ENCODE measurements at places on chromosomes 6 and 20.

GRCh38 chr6:54541541-54541940, 233.3 kb downstream of the TINAG start:
- DNase-seq, result no peak

DNA sequence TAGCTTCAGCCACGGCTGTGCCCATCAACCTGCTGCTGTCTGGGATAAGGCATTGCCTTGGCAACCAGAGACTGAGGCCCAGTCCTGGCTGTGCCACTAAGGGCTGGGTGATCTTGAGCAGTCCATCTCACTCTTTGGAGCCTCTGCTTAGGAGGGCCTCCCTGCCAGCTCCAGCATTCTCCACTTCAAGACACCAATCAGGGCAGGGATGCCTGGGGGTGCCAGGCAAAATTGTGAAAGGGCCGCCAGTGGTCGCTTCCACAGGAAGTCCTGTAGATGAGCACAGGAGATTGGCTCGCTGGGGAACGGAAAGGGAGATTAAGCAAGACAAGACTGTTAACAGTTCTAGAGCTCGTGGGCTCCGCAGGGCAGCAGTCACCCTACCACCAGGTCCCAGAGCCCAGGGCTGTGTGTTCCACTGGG, at the start of gene RAB44:
Gene RAB44 (plus strand): TSS at position 346 of the 423 bp plus-strand sequence. CDS start 6,410 bp downstream, outside the sequence.
- DNase-seq, result no peak

- DNase-seq, result no peak
These were observed 506.3 kb upstream of the SPTLC3 start for GRCh38 chr20:12502443-12502842.

GRCh38 chr20:6660441-6660840, 107.0 kb upstream of the BMP2 start:
- no peak for DNase-seq

DNA sequence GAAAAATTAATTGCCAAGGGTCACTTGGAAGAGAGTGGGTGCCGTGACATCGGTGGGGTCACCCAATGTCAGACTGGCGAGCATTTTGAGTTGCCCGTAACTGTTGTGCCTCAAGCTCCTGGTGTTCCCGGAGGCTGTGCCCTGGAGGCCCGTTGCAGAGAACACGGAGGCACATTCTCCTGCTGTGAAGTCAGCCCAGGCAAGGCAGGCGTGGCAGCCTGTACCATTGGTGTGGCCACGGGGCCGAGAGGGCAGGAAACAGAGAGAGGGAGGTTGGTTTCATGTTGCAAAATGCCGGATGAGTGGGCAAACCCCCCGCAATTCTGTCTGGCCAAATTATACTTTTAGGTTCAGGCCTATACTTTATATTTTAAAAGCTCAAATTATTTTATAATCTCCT, 81.2 kb downstream of the THBS2 start:
- peak; percentile 87 for DNase-seq

- no peak for DNase-seq
These were observed 101.1 kb upstream of the LRFN2 start for GRCh38 chr6:40688214-40688761.

DNA sequence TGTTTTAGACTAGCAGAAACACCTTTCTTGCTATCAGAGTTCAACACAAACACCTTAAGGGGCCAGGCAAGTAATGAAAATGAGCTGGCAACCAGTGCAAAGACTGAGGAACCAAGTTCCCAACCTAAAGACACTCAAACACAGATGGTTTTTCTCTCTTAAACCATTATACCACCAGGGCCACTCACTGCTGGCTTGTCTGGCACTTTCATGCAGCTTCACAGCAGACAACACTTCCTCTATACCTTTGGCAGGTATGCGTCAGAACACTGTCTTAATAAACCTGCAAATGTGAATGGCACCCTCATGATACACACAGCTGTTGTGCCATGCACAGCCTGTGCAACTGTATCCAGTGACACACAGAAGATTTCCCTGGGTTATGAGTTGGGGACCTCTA, 41.6 kb downstream of the NFATC2 start:
- DNase-seq, result no peak

GRCh38 chr20:58650181-58650775, 805 bp upstream of the STX16 start:
- DNase-seq, result no peak

GRCh38 chr6:31901415-31901952, 402 bp downstream of the ZBTB12 start:
- DNase-seq, result peak; percentile 19

- no peak for DNase-seq
These were observed 23.6 kb upstream of the SERPINB1 start for GRCh38 chr6:2865270-2865669.

DNA sequence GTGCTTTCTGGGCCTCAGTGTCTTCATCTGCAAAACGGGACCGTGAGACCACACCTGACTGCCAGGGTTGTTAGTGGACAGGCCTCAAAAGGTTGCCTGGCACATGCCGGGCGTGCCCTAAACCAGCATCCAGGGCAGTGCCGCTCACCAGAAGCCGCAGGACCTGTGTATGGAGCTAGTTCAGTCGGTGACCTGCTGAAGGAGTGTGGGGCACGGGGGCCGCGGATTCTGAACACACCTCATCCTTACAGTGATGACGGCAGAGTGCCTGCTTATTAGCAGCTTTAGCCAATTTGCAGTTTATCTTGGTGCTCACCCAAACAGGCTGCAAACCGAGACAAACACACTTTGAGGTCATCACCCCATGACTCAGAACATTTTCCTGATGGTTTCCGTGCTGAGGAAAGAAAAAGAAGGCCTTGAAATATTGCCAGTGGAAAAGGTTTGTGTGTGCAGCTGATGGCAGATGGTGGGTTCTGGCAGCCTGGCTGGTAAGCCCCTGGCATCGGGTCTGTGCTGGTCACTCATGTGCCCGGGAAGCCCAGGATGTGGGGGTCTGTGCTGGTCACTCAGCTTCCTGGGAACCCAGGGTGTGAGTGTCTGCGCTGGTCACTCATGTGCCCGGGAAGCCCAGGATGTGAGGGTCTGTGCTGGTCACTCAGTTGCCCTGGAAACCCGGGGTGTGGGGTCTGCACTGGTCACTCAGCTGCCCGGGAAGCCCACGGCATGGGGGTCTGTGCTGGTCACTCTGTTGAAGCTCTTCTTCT, 153.8 kb downstream of the ERMARD start:
- DNase-seq, result no peak

DNA sequence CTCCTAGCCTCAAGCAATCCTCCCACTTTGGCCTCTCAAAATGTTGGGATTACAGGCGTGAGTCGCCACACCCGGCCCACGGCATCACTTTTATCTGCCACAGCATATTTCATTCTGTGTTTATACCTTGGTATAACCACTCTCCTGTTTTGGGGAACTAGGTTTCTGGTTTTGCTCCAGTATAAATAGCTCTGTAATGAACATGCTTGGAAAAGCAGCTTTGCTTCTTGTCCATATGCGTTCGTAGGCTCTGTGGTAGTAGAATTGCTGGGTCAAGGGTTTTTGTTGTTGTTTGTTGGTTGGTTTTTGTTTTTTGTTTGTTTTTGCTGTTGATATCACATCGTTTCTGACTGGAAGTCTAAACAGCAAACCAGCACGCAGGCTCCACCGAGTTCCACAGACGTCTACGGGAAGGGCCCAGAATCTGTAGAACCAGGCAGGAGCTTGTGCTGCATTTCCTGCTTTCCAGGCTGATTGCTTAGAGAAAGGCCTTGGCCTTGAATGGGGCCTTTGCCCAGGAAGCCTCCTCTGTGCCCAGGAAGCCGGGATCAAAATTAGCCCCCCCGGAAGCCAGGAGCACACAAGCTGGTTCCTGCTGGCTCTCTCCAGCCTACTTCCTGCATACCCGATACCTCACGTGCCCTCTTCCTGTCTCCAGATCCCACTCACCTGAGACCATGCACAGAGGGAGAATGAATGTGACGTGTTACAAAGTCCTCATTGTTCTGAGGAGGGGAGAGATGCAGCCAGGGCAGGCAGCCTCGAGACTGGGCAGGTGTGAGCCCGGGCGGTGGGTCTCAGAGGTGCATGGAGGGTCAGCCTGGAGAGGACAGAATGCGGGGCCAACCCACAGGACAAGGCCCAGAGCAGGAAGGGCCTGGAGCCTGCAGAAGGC, 34.7 kb downstream of the AAR2 start:
- no peak for DNase-seq

DNA sequence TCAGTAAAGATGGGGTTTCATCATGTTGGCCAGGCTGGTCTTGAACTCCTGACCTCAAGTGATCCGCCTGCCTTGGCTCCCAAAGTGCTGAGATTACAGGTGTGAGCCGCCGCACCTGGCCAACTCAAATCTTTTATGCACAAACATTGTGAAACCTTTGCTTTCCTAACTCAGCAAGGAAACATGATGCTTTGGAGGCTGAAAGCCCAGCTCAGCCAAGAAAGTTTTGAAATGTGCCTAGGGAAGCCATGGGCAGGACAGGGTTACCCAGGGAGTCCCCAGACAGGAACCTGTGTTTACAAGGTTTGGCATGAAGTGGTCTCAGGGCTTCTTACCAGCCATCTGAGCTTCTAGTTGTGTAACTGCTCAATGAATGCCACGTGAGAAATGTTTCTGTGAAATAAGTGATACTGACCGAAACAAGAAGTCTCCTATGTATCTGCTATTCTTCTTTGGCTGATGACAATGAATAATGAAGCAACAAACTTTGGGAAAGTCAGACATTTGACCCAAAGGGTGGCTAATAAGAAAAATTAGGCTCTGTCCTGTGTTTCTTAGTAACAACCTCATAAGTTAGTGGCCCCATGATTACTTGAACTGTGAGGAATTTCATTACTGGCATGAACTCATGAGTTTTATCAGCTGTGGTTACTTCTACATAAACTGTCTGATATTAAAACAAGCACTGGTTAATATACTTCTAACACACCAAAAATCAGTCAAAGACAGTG, 163.5 kb downstream of the KIF6 start:
- DNase-seq, result no peak

- no peak for DNase-seq
These were observed 7.9 kb downstream of the ZMYND8 start for GRCh38 chr20:47348539-47349142.

DNA sequence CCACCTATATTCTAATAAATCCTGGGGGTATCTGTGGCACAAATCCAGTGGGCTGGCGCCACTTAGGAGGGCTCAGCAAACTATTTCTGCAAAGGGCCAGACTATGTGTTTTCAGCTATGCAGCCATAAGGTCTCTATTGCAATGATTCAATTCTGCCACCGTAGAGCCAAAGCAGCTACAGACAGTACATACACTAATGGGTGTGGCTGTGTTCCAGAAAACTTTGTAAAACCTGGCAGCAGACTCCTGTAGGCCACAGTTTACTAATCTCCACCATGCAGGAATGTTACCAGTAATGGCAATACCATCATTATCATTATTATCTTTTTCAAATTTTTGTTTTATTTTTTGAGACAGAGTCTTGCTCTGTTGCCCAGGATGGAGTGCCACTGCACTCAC, 65.7 kb downstream of the SULF2 start:
- no peak for DNase-seq

DNA sequence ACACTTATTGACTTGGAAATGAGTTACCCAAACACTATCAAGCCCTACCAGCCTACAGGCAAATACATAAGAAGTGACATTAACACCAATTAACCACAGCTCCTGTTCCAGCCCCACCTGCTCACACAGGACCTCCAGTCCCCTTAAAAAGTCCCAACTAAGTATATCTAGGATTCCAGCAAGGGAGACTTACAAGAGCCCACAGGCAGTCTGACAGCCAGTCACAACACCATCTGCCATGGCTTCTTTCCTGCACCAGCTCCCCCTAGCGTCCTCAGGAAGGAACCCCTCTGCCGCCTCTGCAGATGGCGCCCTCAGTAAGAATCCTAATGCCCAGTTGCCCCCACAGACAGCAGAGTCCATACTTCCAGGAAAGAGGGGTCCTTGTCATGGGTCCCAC, 122.1 kb downstream of the HIVEP2 start:
- no peak for DNase-seq

DNA sequence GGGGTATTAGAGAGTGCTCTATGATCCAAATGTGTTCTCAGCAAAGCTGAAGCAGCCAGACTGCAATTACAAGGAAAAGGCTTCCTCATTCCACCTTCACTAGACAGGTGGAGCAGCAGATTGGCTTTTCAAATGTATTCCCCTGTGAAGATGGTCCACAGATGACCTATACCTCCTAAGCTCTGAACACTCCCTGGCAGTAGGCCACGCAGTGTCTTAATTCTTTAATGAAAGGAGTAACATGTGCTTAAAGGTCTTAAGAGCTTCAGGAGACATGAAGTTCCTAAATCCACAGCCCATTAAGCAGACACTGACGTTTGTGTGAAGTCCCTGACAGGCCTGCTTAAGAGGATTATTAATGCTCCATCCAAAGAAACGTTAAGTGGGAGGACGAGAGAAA, 138.9 kb upstream of the NUP153 start:
- DNase-seq, result no peak

- DNase-seq, result peak; percentile 26
These were observed 993 bp upstream of the NCOA7 start for GRCh38 chr6:125789576-125790357.

DNA sequence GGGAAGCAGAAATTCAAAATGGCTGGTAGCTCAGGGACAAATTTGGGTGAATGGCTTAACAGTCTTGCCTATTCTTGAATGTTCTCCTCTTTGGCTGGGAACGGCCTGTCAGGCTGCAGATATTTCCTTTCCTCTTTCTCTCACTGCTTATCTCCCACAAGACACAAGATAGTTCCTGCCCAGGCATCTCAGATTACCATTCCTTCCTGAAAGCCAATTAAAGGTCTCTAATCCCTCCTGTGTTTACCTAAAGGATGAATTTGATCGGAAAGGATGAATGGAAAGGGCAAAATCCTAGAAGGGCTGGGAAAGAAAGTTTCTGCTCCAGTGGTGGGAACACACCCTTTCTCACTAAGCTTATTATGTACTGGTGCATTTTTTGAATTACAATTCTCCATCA, 95.9 kb upstream of the JAG1 start:
- DNase-seq, result no peak

- no peak for DNase-seq
These were observed 141.8 kb upstream of the KCNG1 start for GRCh38 chr20:51164731-51165130.

GRCh38 chr6:11989386-11989785, 22.7 kb upstream of the HIVEP1 start:
- DNase-seq, result no peak

GRCh38 chr6:113562248-113562647, 294.9 kb upstream of the MARCKS start:
- DNase-seq, result no peak

GRCh38 chr6:39102071-39102820, 12.7 kb downstream of the SAYSD1 start:
- DNase-seq, result no peak

GRCh38 chr6:100305209-100305869, 159.4 kb downstream of the SIM1 start:
- DNase-seq, result no peak

DNA sequence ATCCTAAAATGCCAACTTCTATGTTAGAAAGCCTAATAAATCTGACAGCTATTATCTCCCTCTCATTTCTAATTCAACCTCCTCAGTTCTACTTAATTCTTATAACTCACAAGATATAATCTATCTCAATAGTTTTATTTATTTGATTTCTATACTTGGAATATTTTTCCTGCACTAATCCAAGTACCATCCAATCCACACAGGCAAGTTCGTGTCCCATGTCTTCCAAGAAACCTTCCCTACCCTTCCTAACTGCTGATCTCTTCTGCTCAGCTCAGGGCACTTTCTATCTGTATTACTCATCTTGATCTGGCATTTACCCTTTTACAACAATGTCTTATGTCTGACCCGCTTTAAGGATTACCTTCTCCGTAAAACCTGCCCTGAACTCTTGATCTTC, 18.2 kb downstream of the NCOA5 start:
- no peak for DNase-seq

- DNase-seq, result no peak
These were observed 118.2 kb downstream of the CD24 start for GRCh38 chr6:106856227-106856874.

- DNase-seq, result peak; percentile 43
These were observed 262.4 kb downstream of the PLCB1 start for GRCh38 chr20:8394308-8394945.
